ENCODE measurements at places on chromosomes 7 and 10. TPM values are rescaled to one million over a fixed set of nuclear protein-coding genes. Genes with fewer than 3 reads are reported as not detected.

- H3K27ac ChIP-seq = no peak overlapping the region
- no peaks in the 10 kb centered on the region for H3K36me3 ChIP-seq
- H3K27me3 ChIP-seq = no peaks in the 10 kb centered on the region
- DNase-seq = no peak
- no peaks in the 10 kb centered on the region for H3K4me1 ChIP-seq
Observed at GRCh38 chr10:588246-589165, 101.0 kb downstream of the DIP2C start.

DNA sequence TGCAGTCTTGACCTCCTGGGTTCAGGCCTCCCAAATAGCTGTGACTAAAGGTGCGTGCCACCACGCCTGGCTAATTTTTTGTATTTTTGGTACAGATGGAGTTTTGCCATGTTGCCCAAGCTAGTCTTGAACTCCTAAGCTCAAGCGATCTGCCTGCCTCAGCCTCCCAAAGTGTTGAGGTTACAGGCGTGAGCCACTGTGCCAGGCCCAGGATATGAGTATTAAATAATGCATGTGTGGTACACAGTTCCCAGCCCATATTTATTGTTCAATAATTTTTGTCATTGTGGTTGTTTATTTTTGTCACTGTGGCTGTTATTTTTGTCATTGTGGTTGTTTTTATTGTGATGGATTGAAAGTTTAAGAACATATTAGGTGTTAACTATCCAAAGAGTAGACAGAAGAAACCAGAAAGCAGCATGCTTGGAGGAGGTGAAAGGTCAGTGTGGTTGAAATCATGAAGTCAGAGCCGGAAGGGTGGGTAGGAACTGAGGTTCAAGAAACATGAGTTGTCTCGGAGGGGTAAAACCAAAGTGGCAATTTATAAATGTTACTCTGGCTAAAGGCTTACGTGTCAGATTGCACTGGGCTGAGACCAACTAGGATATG lies 45.0 kb downstream of the MRC1 start:
- no peak overlapping the region for H3K27ac ChIP-seq
- no peaks in the 10 kb centered on the region for H3K36me3 ChIP-seq
- H3K27me3 ChIP-seq = peaks cover 3% of the 10 kb centered on the region

GRCh38 chr10:8133146-8133545 lies 78.7 kb downstream of the GATA3 start:
- peaks cover 58% of the 10 kb centered on the region for H3K4me1 ChIP-seq
- peaks cover 5% of the 10 kb centered on the region for H3K36me3 ChIP-seq
- H3K4me3 ChIP-seq = peak overlapping the region; percentile 37
- H3K27me3 ChIP-seq = peaks cover 4% of the 10 kb centered on the region
- peak overlapping the region; percentile 60 for H3K27ac ChIP-seq

- peaks cover 45% of the 10 kb centered on the region for H3K27me3 ChIP-seq
- DNase-seq = no peak
- no peak overlapping the region for H3K27ac ChIP-seq
- H3K36me3 ChIP-seq = no peaks in the 10 kb centered on the region
- H3K4me3 ChIP-seq = no peak overlapping the region
Observed at GRCh38 chr10:27663621-27664020, 82.0 kb downstream of the MKX start.

Gene ZPBP
- total RNA-seq = 0.37 TPM

DNA sequence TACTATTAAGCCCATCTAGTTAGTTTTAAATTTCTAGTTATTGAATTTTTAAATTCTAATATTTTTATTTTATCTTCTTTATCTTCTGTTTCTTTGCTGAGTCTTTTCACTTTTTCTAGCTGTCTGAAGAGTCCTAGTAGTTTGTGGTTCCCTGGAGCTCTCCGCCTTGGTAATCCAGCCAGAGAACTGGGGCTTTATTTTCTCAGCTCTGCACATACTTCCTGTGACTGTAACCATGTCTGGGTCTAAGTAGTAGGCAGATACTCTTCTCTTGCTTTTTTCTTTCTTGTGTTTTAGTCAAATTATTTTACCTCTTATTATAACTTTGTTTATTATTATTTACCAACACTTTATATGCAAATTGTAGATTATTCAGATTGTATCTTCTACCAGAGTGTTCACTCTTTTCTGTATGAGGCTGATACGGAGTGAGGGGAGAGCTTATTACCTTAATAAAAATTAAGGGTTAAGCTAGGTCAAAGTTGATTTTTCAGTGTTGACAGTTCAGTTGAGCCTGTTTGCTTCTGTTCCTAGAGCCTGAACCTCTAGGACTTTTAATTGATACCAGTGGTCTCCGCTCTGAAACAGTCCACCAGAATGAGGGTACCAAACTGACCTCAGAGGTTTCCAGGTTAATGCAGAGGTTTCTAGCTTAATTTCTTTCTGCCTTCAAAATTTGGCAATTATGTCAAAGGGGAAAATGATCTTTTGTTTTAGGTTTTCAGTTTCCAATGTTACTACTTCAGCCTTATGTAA lies 155.4 kb downstream of the ADK start:
- H3K36me3 ChIP-seq = peaks cover 13% of the 10 kb centered on the region
- H3K27ac ChIP-seq = no peak overlapping the region
- peaks cover 16% of the 10 kb centered on the region for H3K4me1 ChIP-seq

DNA sequence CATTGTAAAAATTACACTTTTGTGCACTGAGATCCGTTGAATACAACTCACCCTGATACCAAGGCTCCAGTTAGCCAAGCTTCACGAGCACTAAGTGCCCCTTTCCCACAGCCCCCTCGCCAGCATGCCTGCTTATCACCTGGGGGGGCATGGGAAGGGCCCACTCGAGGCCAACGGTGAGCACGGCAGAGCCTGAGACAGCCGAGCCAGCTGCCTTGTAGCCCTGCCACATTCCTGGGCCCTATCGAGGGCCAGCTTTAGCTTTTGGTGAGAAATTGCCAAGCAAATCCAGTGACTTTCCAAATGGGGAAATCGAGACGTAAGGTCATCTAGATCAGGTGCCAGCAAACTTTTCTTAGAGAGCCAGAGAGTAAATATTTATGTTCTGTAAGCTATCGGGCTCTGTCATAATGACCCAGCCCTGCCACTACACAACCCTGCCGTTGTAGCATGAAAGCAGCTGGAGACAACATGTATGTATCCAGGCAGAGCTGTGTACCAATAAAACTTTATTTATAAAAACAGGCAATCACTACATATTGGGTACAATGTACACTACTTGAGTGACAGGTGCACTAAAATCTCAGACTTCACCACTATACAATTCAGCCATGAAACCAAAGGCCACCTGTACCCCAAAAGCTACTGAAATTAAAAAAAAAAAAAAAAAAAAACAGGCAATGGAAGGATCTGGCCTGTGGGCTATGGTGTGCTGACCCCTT lies 83.6 kb downstream of the FAM53B start:
- no peak overlapping the region for H3K27ac ChIP-seq
- no peak overlapping the region for H3K4me3 ChIP-seq
- H3K4me1 ChIP-seq = peaks cover 33% of the 10 kb centered on the region

DNA sequence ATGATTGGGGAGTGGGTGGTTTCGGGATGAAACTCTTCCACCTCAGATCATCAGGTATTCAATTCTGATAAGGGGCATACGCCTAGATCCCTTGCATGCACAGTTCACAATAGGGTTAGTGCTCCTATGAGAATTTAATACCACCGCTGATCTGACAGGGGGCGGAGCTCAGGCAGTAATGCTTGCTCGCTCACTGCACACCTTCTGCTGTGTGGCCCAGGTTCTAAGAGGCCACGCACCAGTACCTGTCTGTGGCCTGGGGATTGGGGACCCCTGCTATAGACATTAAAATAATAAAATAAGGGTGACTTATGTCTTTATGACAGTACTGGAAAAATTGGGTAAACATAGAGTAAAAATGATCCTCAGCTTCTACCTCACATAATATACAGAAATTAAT lies 66.1 kb downstream of the SAMD9 start:
- DNase-seq = no peak
- H3K27me3 ChIP-seq = peaks cover 19% of the 10 kb centered on the region
- no peak overlapping the region for H3K4me3 ChIP-seq
- no peak overlapping the region for H3K27ac ChIP-seq
- peaks cover 12% of the 10 kb centered on the region for H3K4me1 ChIP-seq

GRCh38 chr7:90654718-90655427 lies 58.8 kb downstream of the CDK14 start:
- no peaks in the 10 kb centered on the region for H3K36me3 ChIP-seq
- H3K27me3 ChIP-seq = no peaks in the 10 kb centered on the region
- H3K27ac ChIP-seq = no peak overlapping the region
- H3K4me1 ChIP-seq = no peaks in the 10 kb centered on the region

GRCh38 chr7:6398943-6399342 lies 48.8 kb downstream of the DAGLB start:
- H3K27me3 ChIP-seq = no peaks in the 10 kb centered on the region
- no peak overlapping the region for H3K4me3 ChIP-seq
- no peak overlapping the region for H3K27ac ChIP-seq
- H3K36me3 ChIP-seq = peaks cover 31% of the 10 kb centered on the region
- DNase-seq = no peak

DNA sequence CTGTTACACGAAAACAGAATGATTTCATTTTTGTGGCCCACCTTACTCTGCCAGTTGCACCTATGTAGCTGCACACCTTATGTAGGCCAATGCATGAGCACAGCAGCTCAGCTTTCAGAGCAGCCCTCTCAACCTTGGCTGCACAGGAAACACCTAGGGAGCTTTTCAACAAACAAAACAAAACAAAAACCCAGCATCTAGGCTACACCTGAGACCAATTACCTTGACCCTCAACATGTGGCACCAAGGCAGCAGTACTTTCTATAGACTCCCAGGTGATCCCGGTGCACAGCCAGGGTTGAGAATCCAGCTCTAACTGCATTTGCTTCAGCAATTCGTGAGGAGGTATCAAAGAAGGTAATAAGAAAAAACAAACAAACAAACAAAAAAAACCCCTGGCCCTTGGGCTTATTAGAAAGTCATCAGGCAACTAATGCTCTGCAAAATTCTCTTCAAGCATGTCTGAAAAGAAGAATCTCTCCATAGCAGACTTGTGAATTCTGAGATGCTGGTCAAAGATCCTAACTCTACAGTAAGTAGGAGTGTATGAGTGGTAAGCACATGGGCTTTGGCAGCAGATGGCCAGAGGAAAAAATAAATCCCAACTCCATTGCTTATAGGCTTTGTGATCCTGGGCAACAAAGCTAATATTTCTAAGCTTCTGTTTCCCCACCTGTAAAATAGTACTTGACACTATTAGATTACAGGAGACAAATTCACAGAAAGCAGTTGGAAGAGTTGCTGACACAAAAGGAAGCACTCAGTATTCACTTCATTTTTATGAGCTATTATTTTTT lies 113.4 kb upstream of the NOBOX start:
- H3K4me1 ChIP-seq = peaks cover 9% of the 10 kb centered on the region
- peaks cover under 1% of the 10 kb centered on the region for H3K36me3 ChIP-seq
- no peaks in the 10 kb centered on the region for H3K27me3 ChIP-seq
- no peak overlapping the region for H3K27ac ChIP-seq
- DNase-seq = no peak
- H3K4me3 ChIP-seq = no peak overlapping the region

Gene ZP3
- 2.6 TPM for total RNA-seq

DNA sequence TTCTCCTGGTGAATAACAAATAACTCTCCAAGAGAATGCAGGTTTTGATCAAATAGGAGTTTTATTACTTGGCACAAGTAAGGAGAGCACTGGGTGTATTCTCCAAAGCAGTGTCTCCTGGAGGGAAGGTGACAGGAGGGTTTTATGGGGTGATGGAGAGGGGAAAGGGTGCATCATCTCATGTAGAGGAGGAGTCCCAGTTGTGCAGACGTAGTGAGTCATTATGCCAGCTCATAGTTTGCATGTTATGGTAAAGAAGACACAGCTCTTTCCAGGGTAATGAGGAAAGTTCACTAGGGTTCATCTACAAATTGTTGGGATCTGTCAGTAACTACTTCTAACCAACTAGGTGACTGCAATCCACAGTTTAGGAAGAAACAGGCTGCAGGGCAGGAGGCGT lies 347.9 kb upstream of the MEOX2 start:
- no peaks in the 10 kb centered on the region for H3K27me3 ChIP-seq
- H3K36me3 ChIP-seq = no peaks in the 10 kb centered on the region
- no peak overlapping the region for H3K27ac ChIP-seq
- H3K4me1 ChIP-seq = no peaks in the 10 kb centered on the region

Gene SEMA4G
- 1.0 TPM for total RNA-seq

DNA sequence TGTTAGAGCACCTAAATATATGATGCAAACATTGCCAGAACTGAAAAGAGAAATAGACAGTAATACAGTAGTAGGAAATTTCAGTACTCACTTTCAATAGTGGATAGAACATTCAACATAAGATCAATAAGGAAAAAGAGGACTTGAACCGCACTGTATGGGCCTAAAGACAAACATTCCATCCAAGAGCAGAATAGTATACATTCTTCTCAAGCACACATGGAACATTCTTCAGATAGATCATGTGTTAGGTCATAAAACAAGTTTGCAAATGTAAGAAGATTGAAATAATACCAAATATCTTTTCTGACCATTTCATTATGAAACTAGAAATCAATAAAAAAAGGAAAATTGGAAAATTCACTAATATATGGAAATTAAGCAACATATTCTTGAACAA lies 185.4 kb upstream of the FOXP2 start:
- no peak for DNase-seq
- no peak overlapping the region for H3K4me3 ChIP-seq
- H3K27me3 ChIP-seq = no peaks in the 10 kb centered on the region

Gene TAS2R41
- total RNA-seq = not detected

- H3K4me3 ChIP-seq = peak within 1 kb of the TSS; percentile 74
- H3K27ac ChIP-seq = no peak within 1 kb of the TSS
Observed at GRCh38 chr7:37920305-37920848, at the start of gene EPDR1. TSS of gene EPDR1 (plus strand) at chr7:37920640. CDS start at chr7:37920940, 300 bp downstream.

- H3K4me1 ChIP-seq = peaks cover 13% of the 10 kb centered on the region
- DNase-seq = peak; percentile 60
- peak within 1 kb of the TSS; percentile 49 for H3K4me3 ChIP-seq
- no peaks in the 10 kb centered on the region for H3K36me3 ChIP-seq
- no peak within 1 kb of the TSS for H3K27ac ChIP-seq
Observed at GRCh38 chr10:84194424-84195043, at the start of gene CDHR1. TSS of gene CDHR1 (plus strand) at chr10:84194537. CDS start at chr10:84194761, 224 bp downstream.

GRCh38 chr7:2978408-2978807 lies 65.3 kb downstream of the CARD11 start:
- H3K27me3 ChIP-seq = no peaks in the 10 kb centered on the region
- peaks cover 76% of the 10 kb centered on the region for H3K4me1 ChIP-seq
- peak overlapping the region; percentile 99 for H3K27ac ChIP-seq

Gene NPC1L1
- not detected for total RNA-seq

GRCh38 chr10:43190775-43191174 lies 52.5 kb downstream of the CSGALNACT2 start:
- no peak overlapping the region for H3K27ac ChIP-seq
- H3K27me3 ChIP-seq = no peaks in the 10 kb centered on the region
- no peak for DNase-seq

DNA sequence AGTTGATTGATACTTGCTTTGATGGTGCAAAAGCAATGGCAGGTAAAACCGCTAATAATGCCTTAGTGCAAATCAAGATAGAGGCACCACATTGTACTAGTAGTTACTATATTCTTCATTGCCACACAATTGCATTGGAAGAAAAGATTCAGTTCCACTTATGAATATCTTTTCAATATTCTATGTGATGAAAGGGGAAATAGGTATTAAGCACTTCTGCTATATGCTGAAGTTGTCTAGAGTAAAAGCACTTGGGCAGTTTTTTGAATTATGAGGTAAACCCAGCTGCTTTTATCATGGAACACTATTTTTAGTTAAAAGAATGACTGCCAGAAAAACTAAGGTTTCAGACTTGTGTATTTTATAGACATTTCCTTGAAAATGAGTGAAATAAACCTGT lies 15.5 kb downstream of the ENTPD7 start:
- H3K4me3 ChIP-seq = no peak overlapping the region
- H3K27ac ChIP-seq = no peak overlapping the region
- DNase-seq = no peak
- H3K4me1 ChIP-seq = peaks cover 6% of the 10 kb centered on the region
- no peaks in the 10 kb centered on the region for H3K27me3 ChIP-seq

All from activated naive CD8-positive, alpha-beta T cell treated with anti-CD3 and anti-CD28 coated beads for 36 hours (primary cell).